ENCODE measurements at places on chromosomes 2 and 18. TPM values are rescaled to one million over a fixed set of nuclear protein-coding genes. Genes with fewer than 3 reads are reported as not detected.

The MOGAT1 gene
- total RNA-seq, result not detected

The QPCT gene
- total RNA-seq, result 2.3 TPM

The ALLC gene
- not detected for total RNA-seq

The TWIST2 gene
- total RNA-seq, result 4.2 TPM

The MAP3K2 gene
- total RNA-seq, result 70.6 TPM

The SP110 gene
- total RNA-seq, result 6.2 TPM

The CACNB4 gene
- total RNA-seq, result 1.7 TPM

The RNF181 gene
- total RNA-seq, result 156 TPM

The SEH1L gene
- total RNA-seq, result 86.5 TPM

The IL1RN gene
- total RNA-seq, result not detected

The ITPRID2 gene
- total RNA-seq, result 261 TPM

The EFHD1 gene
- 73.5 TPM for total RNA-seq

The FOXI3 gene
- not detected for total RNA-seq

DNA sequence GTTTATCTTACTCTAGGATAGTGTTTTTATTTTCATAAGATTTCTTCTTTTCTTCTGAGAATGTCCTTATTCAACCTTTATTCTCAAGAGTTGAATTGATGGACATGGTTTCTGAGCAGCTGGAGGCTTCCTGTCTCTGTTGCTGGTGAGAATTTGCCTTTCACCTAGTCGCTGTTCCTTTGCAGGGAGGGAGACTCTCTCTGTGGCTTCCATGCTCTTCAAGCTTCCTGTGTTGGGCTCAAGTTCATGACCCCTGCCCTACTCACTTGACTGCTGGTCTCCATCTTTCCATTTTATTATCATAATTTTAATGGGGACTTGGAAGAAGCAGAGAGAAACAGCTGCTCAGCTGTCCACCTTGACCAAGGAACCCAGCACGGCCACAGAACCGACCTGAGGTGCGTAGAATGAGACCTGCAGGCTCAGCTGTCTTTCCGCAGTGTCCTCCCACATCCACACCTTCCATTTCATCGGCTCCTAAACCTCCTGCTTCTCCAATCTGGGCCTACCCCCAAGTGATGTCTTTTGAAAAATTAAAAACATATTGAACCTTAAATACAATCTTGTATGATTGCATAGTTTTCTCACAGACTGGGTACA, 24.2 kb downstream of the TMEM18 start:
- H3K36me3 ChIP-seq, result no peaks in the 10 kb centered on the region
- no peaks in the 10 kb centered on the region for H3K27me3 ChIP-seq
- no peaks in the 10 kb centered on the region for H3K4me1 ChIP-seq

- no peaks in the 10 kb centered on the region for H3K27me3 ChIP-seq
- H3K4me3 ChIP-seq, result no peak overlapping the region
- peaks cover 28% of the 10 kb centered on the region for H3K4me1 ChIP-seq
- no peak for DNase-seq
- H3K27ac ChIP-seq, result no peak overlapping the region
- no peaks in the 10 kb centered on the region for H3K36me3 ChIP-seq
Observed at GRCh38 chr2:241897231-241897916, 27.8 kb downstream of the RTP5 start.

DNA sequence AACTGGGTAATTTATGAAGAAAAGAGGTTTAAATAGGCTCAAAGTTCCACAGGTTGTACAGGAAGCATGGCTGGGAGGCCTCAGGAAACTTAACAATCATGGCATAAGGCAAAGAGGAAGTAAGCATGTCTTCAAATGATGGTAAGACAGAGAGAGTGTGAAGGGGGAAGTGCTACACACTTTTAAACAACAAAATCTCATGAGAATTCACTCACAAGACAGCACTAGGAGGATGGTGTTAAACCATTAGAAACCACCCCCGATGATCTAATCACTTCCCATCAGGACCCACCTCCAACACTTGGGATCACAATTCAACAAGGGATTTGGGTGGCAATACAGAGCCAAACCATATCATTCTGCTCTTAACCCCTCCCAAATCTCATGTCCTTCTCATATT, 34.9 kb downstream of the CFAP210 start:
- no peak overlapping the region for H3K4me3 ChIP-seq
- H3K4me1 ChIP-seq, result no peaks in the 10 kb centered on the region
- H3K27ac ChIP-seq, result no peak overlapping the region
- no peak for DNase-seq
- no peaks in the 10 kb centered on the region for H3K36me3 ChIP-seq

GRCh38 chr2:36616947-36617346, 19.0 kb upstream of the FEZ2 start:
- H3K27me3 ChIP-seq, result no peaks in the 10 kb centered on the region
- H3K4me1 ChIP-seq, result no peaks in the 10 kb centered on the region
- H3K27ac ChIP-seq, result no peak overlapping the region
- DNase-seq, result no peak
- H3K4me3 ChIP-seq, result no peak overlapping the region

DNA sequence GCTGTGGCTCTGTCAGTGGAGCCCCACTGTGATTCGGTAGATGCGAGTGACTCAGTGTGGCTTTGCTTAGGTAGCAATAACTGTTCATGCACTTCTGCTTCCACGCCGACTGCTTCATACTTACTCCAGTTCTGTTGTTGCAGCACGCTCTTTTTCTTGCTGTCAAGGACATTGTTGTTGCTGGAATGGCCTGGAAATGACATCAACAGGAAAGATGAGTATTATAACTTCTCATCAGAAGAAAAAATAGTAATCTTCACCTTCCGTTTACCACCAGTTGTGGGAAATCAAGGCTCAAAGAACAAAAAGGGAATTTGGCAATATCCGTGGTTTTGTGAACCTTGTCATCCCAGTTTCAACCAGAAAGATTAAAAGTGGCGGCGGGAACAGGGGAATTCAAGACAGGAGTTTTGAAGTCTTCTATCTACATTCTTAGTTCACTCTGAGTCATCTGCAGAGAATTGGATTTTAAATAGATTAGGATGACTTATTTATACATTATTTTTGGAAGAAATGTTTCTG, 8.3 kb downstream of the TM4SF20 start:
- no peaks in the 10 kb centered on the region for H3K36me3 ChIP-seq
- no peak overlapping the region for H3K4me3 ChIP-seq
- no peaks in the 10 kb centered on the region for H3K27me3 ChIP-seq
- no peak overlapping the region for H3K27ac ChIP-seq
- DNase-seq, result no peak
- no peaks in the 10 kb centered on the region for H3K4me1 ChIP-seq

DNA sequence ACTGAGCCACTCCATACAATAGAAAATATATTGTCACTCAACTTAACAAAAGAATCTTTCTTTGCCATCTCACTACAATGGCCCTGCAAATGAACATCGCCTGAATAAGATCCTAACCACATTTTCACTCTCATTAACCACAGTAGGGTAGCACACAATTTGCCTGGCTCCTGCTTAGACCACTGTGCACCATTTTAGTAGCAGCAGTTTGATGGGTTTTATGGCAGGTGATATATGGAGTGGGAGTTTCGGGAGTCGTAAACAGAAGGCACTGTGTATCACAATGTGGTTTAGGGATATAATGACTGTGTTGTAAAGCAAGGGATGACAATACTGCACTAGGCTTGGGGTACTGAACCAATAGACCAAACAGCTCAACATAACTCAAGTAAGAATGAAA, 617.4 kb downstream of the BCL11A start:
- no peak overlapping the region for H3K27ac ChIP-seq
- no peaks in the 10 kb centered on the region for H3K4me1 ChIP-seq
- no peaks in the 10 kb centered on the region for H3K36me3 ChIP-seq
- H3K27me3 ChIP-seq, result no peaks in the 10 kb centered on the region

GRCh38 chr2:149098701-149099100, 60.2 kb downstream of the LYPD6B start:
- H3K36me3 ChIP-seq, result no peaks in the 10 kb centered on the region
- H3K27ac ChIP-seq, result no peak overlapping the region
- DNase-seq, result no peak
- no peak overlapping the region for H3K4me3 ChIP-seq
- H3K4me1 ChIP-seq, result no peaks in the 10 kb centered on the region

DNA sequence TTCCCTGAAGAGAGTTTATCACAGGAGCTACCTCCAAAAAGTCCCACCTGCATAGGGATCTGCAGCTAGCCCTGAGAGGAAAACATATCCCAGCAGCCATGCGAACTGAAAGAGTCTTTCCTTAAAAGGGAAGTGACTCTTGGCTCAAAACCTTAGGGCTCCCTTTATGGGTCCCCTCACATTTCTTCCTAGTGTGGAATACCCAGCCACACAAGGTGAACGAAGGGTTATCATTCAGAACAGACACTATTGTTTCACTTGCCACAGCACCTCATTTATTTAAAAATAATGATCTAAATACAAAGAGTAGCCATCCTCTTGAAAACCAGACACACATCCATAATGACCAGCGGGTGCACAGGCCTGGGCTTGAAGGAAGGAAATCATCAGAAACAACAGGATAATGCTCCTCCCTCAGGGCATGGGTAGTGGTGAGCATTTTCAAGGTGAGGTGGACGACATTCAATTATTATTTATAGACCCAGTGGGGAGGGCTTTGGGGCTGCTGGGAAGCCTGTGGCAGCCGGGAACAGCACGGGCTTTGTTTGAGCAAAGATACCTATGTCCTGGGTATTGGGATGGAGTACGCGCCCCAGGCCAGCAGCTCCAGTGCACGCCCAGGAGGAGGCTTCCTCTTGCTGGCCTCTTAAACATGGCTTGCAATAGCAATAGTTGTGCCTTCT, 119.0 kb upstream of the ITGA6 start:
- H3K4me3 ChIP-seq, result no peak overlapping the region
- no peak for DNase-seq
- no peaks in the 10 kb centered on the region for H3K4me1 ChIP-seq
- H3K36me3 ChIP-seq, result no peaks in the 10 kb centered on the region
- 0 out of 2 replicates have a peak, but pooled peaks cover under 1% of the 10 kb centered on the region for H3K27me3 ChIP-seq

- no peaks in the 10 kb centered on the region for H3K27me3 ChIP-seq
- no peaks in the 10 kb centered on the region for H3K36me3 ChIP-seq
Observed at GRCh38 chr2:175606010-175606841, 395.8 kb downstream of the LNPK start.

- no peak overlapping the region for H3K4me3 ChIP-seq
- no peak for DNase-seq
- H3K4me1 ChIP-seq, result peaks cover 10% of the 10 kb centered on the region
- H3K27ac ChIP-seq, result peak overlapping the region; percentile 48
- no peaks in the 10 kb centered on the region for H3K36me3 ChIP-seq
Observed at GRCh38 chr2:200786423-200786822, 25.3 kb upstream of the BZW1 start.

GRCh38 chr2:42337356-42337820, 23.6 kb downstream of the COX7A2L start:
- H3K27me3 ChIP-seq, result no peaks in the 10 kb centered on the region
- H3K4me1 ChIP-seq, result peaks cover 6% of the 10 kb centered on the region
- DNase-seq, result no peak
- no peak overlapping the region for H3K4me3 ChIP-seq
- H3K27ac ChIP-seq, result no peak overlapping the region

GRCh38 chr2:129905664-129906081, 73.8 kb upstream of the RAB6C start:
- H3K27me3 ChIP-seq, result no peaks in the 10 kb centered on the region
- no peak overlapping the region for H3K27ac ChIP-seq
- no peaks in the 10 kb centered on the region for H3K36me3 ChIP-seq
- no peak for DNase-seq

GRCh38 chr2:223538920-223539440, 63.2 kb downstream of the SCG2 start:
- H3K27me3 ChIP-seq, result no peaks in the 10 kb centered on the region
- H3K36me3 ChIP-seq, result no peaks in the 10 kb centered on the region
- peaks cover 2% of the 10 kb centered on the region for H3K4me1 ChIP-seq
- DNase-seq, result no peak
- 0 out of 2 replicates have a peak overlapping the region, but pooled peaks have one; percentile 30 for H3K27ac ChIP-seq

DNA sequence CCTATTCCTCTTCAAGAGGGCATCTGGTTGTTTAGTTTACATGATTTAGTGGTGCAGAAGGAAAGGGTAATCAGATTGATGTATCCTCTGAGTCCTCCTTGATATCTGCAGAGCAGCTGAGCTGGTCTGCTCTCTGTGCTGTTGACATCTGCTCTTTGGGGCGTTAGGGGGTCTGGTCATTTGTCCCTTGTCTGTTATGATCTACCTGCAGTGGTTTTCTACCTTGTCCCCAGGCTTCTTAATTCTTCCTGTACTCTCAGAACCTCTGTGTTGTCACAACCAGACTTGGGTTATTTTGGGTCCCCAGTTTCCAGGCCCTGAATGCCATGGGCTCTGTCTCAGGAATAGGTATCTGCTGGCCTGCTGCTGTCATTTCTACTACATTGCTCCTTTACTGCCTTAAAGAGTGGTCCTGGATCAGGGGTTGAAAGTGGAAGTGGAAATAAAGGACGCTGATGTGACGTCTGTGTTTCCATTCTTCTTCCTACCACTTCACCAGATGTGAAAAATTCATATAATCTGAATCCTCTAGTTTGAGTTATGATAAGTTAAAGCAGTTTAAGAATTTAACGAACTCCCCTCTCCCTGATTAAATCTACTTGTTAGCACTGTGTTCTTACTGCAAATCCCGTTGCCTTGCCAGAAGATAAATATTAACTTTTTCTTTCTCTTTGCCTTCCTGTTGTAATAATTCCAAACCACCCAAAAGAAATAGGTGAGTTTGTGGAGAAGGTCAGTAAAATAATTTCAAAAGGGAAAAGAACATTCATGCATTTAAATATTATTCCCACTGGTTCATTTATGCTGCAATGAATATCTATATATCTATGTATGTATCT, 16.6 kb upstream of the CPS1 start:
- no peak overlapping the region for H3K27ac ChIP-seq
- DNase-seq, result no peak
- H3K4me1 ChIP-seq, result no peaks in the 10 kb centered on the region
- no peaks in the 10 kb centered on the region for H3K27me3 ChIP-seq
- no peak overlapping the region for H3K4me3 ChIP-seq

GRCh38 chr2:137118140-137118539, 352.8 kb downstream of the THSD7B start:
- H3K4me3 ChIP-seq, result no peak overlapping the region
- no peaks in the 10 kb centered on the region for H3K27me3 ChIP-seq
- DNase-seq, result no peak
- H3K4me1 ChIP-seq, result no peaks in the 10 kb centered on the region
- no peak overlapping the region for H3K27ac ChIP-seq
- H3K36me3 ChIP-seq, result no peaks in the 10 kb centered on the region

DNA sequence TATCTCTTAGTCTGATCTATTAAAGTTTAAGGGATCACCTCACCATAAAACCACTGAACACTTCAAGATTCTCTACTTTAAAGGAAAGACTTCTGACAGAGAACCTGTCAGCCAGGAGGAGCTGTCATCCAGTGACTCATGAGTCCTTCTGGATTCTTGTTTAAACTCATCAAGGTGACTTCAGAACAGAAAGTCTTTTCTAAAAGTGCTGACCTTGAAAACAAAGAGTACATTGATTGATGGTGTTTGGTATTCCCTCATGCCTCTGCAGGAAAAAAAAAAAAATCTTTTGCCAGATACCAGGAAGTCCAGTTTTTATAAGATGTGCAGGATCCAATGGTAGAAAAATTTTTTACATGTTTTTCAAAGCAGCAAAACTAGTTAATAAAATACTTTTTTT, 12.3 kb downstream of the DSG2 start:
- H3K4me1 ChIP-seq, result no peaks in the 10 kb centered on the region
- no peak overlapping the region for H3K27ac ChIP-seq
- no peaks in the 10 kb centered on the region for H3K36me3 ChIP-seq

GRCh38 chr2:166373951-166374350, 1.8 kb downstream of the SCN9A start:
- no peaks in the 10 kb centered on the region for H3K4me1 ChIP-seq
- no peaks in the 10 kb centered on the region for H3K36me3 ChIP-seq
- H3K27me3 ChIP-seq, result peaks cover 8% of the 10 kb centered on the region
- no peak overlapping the region for H3K27ac ChIP-seq
- no peak for DNase-seq

- peaks cover 54% of the 10 kb centered on the region for H3K4me1 ChIP-seq
- no peak for DNase-seq
- no peaks in the 10 kb centered on the region for H3K36me3 ChIP-seq
- no peaks in the 10 kb centered on the region for H3K27me3 ChIP-seq
- no peak overlapping the region for H3K4me3 ChIP-seq
Observed at GRCh38 chr2:10352361-10352760, 49.7 kb downstream of the HPCAL1 start.
